ENCODE measurements at places on chromosomes 5 and 9.

DNA sequence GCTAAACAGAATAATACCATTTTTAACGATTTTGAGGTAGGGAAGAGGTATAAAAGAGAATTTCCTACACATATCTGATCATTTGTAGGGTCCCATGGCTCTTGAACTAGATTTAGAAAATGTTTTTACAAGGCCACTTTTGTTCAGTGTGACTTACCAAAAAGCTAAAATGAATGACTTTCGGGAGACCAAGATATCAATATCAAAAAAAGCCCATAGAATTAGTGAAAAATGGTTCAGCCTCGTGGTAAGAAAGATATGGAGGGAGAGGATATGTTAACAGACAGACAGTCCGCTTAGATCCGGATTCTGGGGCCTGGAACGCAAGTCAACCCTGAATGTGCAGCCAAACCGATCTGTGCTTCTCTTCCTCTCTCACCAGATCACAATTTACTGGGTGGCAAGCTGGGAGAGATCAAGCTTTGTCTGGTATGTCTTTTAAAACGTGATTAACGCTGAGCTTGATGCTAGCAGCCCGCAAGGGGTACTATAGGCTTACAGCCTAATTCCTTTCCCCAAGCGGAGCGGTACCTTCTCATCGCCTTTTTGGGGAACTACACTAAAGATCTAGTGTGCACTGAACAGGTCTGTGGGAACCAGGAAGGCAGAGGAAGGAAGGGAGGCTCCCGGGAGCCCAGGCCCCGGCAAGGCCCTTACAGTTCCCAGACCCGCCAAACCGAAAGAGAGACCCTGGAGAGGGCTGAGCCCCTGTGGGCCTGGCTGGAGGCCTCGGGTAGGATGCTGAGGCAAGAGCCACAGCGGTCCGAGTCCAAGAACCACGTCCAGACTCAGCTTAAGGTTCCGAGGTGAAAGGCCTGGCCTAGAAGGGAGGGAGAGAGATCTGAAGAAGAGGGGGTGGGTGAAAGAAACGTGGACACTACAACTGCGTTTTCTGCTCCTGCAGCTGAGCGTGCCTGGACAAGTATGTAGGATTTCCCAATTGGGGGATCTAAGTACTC is 2.9 kb downstream of the NR2F1-AS1 start:
- DNase-seq = peak; percentile 53

GRCh38 chr5:37889612-37890317 is 49.9 kb upstream of the GDNF start:
- DNase-seq = peak; percentile 36

DNA sequence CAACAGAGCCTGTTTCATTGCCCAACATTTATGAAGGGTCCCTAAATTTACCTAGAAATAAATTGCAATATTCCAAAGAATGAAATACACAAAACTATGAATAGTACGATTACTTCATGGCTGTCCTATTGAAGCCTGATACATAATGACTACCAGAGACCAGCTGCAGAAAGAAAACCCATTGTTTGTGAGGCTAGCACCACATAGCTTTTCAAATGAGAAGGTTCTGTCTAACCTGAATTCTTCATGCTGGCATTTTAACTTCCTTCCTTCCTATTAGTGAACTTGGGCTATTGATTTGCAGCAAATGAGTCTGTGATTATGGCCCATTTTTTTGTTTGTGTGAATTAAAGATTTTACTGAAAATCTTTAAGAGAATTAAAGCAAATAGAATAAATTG is 47.3 kb downstream of the MEGF10 start:
- DNase-seq = no peak

DNA sequence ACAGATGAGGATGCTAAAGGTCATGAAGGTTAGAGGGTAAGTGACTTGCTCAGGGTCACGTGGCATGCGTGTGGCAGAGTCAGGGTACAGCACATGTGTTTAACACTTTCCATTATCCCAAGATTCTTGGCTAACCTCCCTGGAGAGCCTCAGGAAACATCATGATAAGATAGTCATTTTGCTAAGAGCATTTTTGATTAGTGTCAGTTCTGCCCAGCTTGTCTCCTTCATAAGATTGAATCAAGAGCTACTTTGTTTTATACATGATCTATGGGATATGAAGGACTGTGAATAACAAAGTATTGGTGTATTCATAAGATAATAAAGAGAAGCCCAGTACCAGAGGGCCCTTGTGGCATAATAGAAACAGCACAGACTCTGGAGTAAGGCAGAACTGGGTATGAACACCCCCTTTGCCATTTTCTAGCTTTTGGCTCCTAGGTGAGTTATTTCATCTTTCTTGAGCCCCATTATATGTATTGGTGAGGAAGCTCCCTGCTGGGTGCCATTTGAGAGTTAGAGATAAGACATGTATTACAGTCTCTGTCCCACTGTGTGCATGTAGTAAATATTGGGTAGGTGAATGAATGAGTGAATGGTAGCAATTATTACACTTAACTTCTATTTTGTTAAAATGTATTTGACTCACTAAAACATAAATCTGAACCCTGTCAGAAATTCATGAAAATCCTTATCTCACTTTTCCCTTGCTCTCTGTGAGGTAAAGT is 16.1 kb downstream of the PTPDC1 start:
- DNase-seq = no peak

GRCh38 chr9:69400470-69400869 is 75.5 kb downstream of the ENTREP1 start:
- DNase-seq = no peak

DNA sequence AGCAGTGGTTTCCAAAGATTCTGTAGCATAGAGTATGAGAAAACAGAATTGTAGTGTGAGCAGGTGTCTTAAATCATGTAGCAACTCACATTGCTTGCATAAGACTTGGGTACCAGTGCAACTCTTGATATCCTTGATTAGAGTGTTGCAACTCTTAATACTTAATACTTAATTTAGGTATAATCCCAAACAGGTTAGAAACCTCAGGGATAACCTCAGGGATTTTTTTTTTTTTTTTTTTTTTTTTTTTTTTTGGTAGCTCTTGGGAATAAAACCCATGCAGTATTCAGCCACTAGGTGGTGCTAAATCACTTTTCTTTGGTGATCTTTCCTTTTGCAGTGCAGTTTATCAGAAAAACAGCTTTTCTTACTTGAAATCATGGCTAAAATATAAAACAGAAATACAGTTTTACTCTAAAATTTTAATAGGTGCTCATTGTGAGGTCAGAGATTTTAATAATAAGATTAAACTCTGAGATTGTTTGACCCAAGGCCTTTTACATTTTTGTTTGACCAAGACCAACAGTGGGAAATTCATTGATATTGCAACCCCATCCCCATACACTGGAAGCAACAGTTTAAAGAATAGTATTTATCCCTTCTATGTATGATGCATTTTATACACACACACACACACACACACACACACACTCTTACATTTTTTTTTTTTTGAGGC is 55.3 kb downstream of the ERAP1 start:
- peak; percentile 76 for DNase-seq

Data from astrocyte of the hippocampus (primary cell).